ENCODE measurements at places on chromosomes 1 and 21.

DNA sequence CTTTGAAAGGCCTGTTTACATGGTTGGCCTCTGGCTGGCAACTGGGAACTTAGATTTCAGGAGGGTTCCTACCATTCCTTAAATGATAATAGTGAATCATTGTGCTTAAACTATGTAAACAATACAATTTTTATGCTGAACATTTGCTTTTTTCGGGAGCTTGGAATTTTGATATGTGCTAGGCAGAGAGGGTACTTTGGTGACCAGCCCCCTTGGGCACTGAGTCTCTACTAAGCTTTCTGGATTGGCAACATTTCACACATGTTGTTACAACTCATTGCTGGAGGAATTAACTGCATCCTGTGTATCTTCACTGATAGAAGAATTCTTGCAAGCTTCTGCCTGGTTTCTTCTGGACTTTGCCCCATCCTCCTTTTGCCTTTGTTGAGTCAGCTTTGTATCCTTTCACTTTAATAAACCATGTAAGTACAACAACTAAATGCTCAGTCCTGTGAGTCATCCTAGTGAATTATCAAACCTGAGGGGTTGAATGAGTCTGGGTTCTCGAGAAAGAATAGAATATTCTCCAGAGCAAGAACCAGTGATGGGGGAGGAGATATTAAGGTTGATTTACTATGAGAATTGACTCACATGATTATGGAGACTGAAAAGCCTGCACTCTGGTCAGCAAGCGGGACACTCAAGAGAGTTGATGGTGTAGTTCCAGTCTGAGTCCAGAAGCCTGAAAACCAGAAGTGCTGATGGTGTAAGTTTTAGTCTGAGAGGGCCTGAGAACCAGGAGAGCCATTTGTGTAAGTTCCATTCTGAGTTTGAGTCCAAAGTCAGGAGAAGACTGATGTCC lies 3.1 kb upstream of the SLC16A4 start:
- H3K27ac ChIP-seq, result no peak overlapping the region
- peaks cover 41% of the 10 kb centered on the region for H3K36me3 ChIP-seq
- no peaks in the 10 kb centered on the region for H3K4me1 ChIP-seq

DNA sequence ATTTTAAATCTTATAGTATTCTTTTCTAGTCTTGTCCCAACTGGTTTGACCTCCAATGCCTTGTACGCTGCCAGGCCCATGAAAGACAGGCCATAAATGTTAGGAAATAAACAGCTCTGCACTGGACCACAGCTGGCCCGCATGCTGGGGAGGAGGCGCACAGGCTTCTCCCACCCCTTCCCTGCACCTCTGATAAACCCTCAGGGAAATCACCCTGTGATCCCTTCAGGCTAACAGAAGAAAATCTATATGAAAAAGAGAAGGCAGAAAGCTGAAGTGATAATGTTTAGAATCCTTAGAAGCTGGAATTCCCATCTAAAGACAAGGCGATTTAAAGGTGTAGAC lies 41.5 kb downstream of the COLGALT2 start:
- no peak overlapping the region for H3K4me3 ChIP-seq
- no peaks in the 10 kb centered on the region for H3K4me1 ChIP-seq
- no peaks in the 10 kb centered on the region for H3K36me3 ChIP-seq
- H3K27ac ChIP-seq, result no peak overlapping the region

- no peak for DNase-seq
- no peaks in the 10 kb centered on the region for H3K4me1 ChIP-seq
- no peaks in the 10 kb centered on the region for H3K27me3 ChIP-seq
- H3K36me3 ChIP-seq, result no peaks in the 10 kb centered on the region
- no peak overlapping the region for H3K27ac ChIP-seq
Measured at GRCh38 chr1:212525479-212526110, 83.0 kb upstream of the ATF3 start.

DNA sequence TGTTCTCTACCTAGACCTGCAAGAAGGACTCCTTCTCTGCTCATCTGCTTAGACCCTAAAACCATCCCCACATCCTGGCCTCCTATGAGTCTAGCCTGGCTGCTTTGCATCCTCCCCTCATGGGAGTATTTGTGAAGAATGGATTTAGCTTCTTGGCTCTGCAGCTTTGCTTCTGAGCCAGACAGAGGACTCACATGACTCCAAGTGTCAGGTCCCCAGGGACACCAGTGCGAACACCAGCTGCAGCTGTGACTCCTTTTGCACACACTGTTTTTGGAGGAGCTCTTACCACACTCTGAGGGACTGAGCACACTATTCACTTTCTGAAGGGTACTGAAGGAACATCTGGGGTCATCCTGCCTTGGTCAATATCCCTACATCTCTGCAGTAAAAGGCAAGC lies 131.8 kb upstream of the SGIP1 start:
- H3K27me3 ChIP-seq, result no peaks in the 10 kb centered on the region
- no peak overlapping the region for H3K4me3 ChIP-seq
- peak; percentile 77 for DNase-seq

- H3K27me3 ChIP-seq, result no peaks in the 10 kb centered on the region
- peaks cover 56% of the 10 kb centered on the region for H3K4me1 ChIP-seq
- no peaks in the 10 kb centered on the region for H3K36me3 ChIP-seq
- H3K4me3 ChIP-seq, result no peak overlapping the region
- H3K27ac ChIP-seq, result peak overlapping the region; percentile 85
Measured at GRCh38 chr1:145977486-145978470, 13.3 kb downstream of the POLR3GL start.

GRCh38 chr1:4127592-4128140 lies 227.6 kb upstream of the C1orf174 start:
- no peaks in the 10 kb centered on the region for H3K36me3 ChIP-seq
- H3K27me3 ChIP-seq, result peaks cover 16% of the 10 kb centered on the region
- H3K4me1 ChIP-seq, result no peaks in the 10 kb centered on the region

GRCh38 chr1:198520524-198521254 lies 19.8 kb downstream of the ATP6V1G3 start:
- no peak for DNase-seq
- no peaks in the 10 kb centered on the region for H3K36me3 ChIP-seq
- no peak overlapping the region for H3K27ac ChIP-seq
- no peak overlapping the region for H3K4me3 ChIP-seq
- H3K27me3 ChIP-seq, result no peaks in the 10 kb centered on the region
- no peaks in the 10 kb centered on the region for H3K4me1 ChIP-seq

DNA sequence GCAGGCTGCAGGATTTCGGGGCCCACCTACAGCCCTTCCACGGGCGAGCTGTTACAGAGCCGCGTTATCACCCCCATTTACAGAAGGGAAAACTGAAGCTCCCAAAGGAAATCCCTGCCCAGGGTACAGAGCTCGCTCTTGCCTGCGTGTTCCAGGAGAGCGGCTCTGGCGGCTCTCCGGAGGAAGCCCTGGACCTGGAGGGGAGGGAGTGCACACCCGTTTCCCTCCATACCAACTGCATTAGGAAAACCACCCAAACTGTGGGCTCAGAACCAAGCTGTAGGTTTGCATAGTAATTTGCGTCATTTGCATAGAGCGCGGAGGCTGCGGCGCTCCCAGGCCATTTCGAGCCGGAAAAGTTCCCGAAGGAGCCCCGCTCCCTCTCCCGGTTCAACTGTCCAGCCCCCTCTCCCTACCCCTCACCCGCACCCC lies 24.7 kb upstream of the ADGRB2 start:
- peak overlapping the region; percentile 52 for H3K4me3 ChIP-seq
- peak; percentile 35 for DNase-seq
- H3K4me1 ChIP-seq, result peaks cover 9% of the 10 kb centered on the region
- H3K27ac ChIP-seq, result peak overlapping the region; percentile 78

DNA sequence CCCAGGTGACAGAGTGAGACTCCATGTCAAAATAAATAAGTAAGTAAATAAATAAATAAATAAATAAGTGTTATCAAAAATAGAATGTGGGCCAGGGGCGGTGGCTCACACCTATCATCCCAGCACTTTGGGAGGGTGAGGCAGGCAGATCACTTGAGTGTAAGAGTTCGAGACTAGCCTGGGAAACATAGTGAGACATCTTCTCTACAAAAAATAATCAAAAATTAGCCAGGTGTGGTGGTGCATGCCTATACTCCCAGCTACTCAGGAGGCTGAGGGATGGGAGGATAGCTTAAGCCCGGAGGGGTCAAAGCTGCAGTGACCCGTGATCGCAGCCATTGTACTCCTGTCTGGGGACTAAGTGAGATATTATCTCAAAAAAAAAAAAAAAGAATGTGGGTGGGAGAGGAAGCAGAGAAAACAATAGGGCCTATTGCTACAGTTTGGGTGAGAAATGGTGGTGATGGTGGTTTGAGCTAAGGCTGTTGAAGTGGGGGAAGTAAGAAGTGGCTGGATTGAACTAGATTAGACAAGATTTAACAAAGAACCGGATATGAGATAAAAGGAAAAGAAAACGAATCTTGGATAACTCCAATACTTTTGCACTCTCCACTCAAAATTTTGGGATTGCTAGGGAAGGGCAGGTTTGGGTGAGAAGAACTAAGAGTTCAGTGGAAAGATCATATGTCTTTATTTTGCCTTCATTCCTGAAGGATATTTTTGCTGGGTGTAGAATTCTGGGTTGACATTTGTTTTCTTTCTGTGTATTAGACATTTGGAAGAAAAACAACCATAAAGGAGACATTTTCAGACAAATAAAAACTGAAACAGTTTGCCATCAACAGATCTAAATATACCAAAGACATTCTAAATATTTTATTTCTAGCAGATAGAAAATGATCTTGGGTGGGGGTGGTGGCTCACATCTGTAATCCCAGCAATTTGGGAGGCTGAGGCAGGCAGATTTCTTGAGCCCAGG lies 57.1 kb upstream of the SPOCD1 start:
- H3K4me1 ChIP-seq, result no peaks in the 10 kb centered on the region
- no peaks in the 10 kb centered on the region for H3K36me3 ChIP-seq
- DNase-seq, result no peak
- no peak overlapping the region for H3K27ac ChIP-seq

- peak; percentile 72 for DNase-seq
- peaks cover 12% of the 10 kb centered on the region for H3K4me1 ChIP-seq
- no peak overlapping the region for H3K27ac ChIP-seq
- peaks cover 7% of the 10 kb centered on the region for H3K27me3 ChIP-seq
- no peaks in the 10 kb centered on the region for H3K36me3 ChIP-seq
Measured at GRCh38 chr1:156815307-156815826, 1.3 kb downstream of the SH2D2A start.

- no peak overlapping the region for H3K4me3 ChIP-seq
- peak; percentile 38 for DNase-seq
- no peaks in the 10 kb centered on the region for H3K4me1 ChIP-seq
Measured at GRCh38 chr1:32005522-32005921, 8.1 kb upstream of the KHDRBS1 start.

DNA sequence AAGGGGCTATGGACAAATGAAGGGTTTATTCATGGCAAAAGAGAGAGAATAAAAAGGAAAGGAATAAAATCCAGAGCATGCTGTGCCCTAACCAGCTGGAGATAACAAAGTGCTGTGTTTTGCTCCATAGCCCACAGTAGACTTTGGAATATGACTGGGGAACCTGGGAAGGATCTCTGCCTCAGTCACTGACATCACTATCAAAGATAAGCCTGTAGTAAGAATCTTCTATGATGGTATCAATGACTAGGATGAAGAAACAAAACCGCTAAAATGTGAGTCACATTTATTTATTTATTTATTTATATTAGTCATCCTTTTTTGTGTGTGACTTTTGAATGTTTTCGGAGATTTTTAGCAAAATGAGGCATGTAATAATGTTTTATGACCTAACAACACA lies 56.3 kb downstream of the NVL start:
- H3K4me3 ChIP-seq, result no peak overlapping the region
- no peaks in the 10 kb centered on the region for H3K27me3 ChIP-seq
- no peaks in the 10 kb centered on the region for H3K4me1 ChIP-seq
- peaks cover 43% of the 10 kb centered on the region for H3K36me3 ChIP-seq

- H3K27me3 ChIP-seq, result no peaks in the 10 kb centered on the region
- DNase-seq, result no peak
- H3K27ac ChIP-seq, result peak overlapping the region; percentile 74
- H3K4me1 ChIP-seq, result no peaks in the 10 kb centered on the region
Measured at GRCh38 chr1:12245116-12245515, 15.3 kb downstream of the VPS13D start.

GRCh38 chr1:163772246-163772645 lies 450.5 kb downstream of the NUF2 start:
- no peaks in the 10 kb centered on the region for H3K4me1 ChIP-seq
- no peaks in the 10 kb centered on the region for H3K27me3 ChIP-seq
- DNase-seq, result no peak
- H3K27ac ChIP-seq, result no peak overlapping the region
- H3K36me3 ChIP-seq, result no peaks in the 10 kb centered on the region

GRCh38 chr21:45556645-45557615 lies 14.7 kb upstream of the SLC19A1 start:
- DNase-seq, result no peak
- H3K27me3 ChIP-seq, result peaks cover 60% of the 10 kb centered on the region
- H3K4me1 ChIP-seq, result peaks cover 5% of the 10 kb centered on the region
- peak overlapping the region; percentile 76 for H3K27ac ChIP-seq
- no peaks in the 10 kb centered on the region for H3K36me3 ChIP-seq

- no peak for DNase-seq
- no peaks in the 10 kb centered on the region for H3K4me1 ChIP-seq
- H3K27ac ChIP-seq, result no peak overlapping the region
- no peaks in the 10 kb centered on the region for H3K36me3 ChIP-seq
- no peak overlapping the region for H3K4me3 ChIP-seq
- no peaks in the 10 kb centered on the region for H3K27me3 ChIP-seq
Measured at GRCh38 chr1:78298349-78298748, 192.4 kb upstream of the PTGFR start.

DNA sequence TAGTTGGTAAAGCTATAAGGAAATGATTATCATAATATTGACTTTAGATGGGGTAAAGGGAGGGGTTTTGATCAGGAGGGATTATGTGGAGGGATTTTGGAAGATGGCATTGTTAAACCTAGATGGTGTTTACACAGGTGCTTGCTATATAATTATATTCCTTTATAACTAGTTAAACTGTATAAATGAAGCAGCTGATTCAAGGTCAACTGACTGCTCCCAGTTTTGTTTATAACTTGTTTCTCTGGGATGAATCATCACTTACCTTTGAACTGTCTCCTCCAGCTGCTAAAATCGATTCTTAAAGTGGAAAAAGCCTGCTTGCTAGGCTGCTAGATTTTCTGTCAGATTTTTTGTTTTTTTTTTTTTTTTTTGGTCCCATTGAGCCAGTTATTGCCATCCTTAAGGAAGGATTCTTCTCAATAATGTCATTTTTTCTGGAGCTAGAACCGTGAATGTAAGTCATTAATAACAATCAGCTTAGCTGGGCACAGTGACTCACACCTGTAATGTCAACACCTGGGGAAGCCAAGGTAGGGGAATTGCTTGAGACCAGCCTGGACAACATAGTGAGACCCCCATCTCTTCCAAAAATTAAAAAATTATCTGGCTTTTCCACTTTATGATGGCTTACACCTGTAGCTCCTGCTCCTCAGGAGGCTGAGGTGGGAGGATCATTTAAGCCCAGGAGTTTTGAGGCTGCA lies 153.2 kb downstream of the PIK3R3 start:
- no peak overlapping the region for H3K4me3 ChIP-seq
- no peaks in the 10 kb centered on the region for H3K27me3 ChIP-seq
- no peak overlapping the region for H3K27ac ChIP-seq
- no peak for DNase-seq
- no peaks in the 10 kb centered on the region for H3K4me1 ChIP-seq

GRCh38 chr1:230986976-230987375 lies 8.1 kb downstream of the ARV1 start:
- no peak overlapping the region for H3K4me3 ChIP-seq
- no peaks in the 10 kb centered on the region for H3K27me3 ChIP-seq
- H3K36me3 ChIP-seq, result peaks cover 10% of the 10 kb centered on the region
- H3K27ac ChIP-seq, result no peak overlapping the region
- no peaks in the 10 kb centered on the region for H3K4me1 ChIP-seq
